ENCODE measurements at places on chromosomes 13 and 19.
A peak's percentile ranks its signal among the peaks of the same experiment; 100 is the strongest.

- DNase-seq = peak; percentile 43
Observed at GRCh38 chr19:18663940-18664530, 19.4 kb upstream of the CRTC1 start.

DNA sequence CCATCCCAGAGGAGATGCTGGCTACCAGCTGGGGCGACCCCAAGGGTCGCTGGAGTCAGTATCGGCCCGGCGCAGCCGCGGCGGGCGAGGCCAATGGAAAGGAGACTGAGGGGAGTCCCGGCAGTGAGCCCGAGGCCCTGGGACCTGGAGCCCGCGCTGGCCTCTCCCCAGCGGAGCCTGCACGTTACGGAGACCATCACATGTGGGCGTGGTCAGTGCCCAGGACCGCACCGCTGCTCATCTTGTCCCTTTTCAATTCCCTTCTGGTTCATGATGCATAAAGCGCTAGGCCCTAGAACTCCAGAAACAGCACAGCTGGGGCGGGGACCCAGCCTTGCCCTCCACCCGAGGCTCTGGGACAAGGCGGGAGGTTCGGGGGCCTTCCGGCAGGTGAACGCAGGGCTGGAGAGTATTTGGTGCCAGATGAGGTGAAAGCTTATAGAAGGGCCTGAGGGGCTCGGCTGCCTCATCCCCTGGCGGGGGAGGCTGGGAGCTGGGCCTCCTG is 8.0 kb downstream of the C19orf25 start:
- peak; percentile 45 for DNase-seq

DNA sequence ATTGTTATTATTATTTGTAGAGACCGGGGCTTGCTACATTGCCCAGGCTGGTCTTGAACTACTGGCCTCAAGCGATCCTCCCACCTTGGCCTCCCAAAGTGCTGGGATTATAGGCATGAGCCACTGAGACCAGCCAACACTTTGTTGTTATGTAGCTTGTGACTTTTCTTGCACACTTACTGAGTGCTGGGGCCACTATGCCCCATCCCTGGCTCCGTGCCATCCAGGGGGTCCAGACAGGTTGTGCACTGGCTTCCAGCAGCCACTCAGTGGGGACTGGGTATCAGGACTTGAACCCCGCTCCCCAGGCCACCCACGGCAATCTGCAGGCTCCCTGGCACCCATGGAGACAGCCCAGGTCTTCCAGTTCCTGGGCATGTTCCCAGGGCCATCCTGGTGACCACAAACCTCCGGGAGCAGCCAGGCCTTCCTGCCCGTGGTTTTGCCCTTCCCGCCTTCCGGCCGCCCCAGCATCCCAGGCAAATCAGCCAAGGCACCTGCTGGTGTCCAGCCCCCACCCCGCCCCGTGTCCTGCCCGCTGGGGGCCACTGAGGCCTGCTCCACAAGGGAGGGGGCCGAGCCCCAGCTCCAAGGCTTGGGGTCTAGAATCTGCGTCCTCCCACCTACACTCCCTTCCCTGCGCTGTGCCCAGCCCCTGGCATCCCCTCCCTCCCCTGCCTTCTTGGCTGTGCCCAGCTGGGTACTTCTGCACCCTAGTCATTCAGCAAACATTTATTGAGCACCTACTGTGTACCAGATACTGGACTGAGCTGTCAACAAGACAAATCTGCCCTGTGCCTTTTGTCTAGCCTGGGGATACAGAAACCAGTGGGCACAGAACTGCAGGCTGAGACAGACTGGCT is 23.7 kb upstream of the SEMA6B start:
- no peak for DNase-seq

GRCh38 chr19:31424861-31425620 is 75.8 kb upstream of the TSHZ3 start:
- DNase-seq = no peak

- DNase-seq = no peak
Observed at GRCh38 chr19:42466521-42467182, 23.9 kb upstream of the CXCL17 start.

- DNase-seq = no peak
Observed at GRCh38 chr19:10207026-10207425, 12.3 kb upstream of the DNMT1 start.

GRCh38 chr19:3061182-3062161 is 823 bp downstream of the TLE5 start:
- peak; percentile 71 for DNase-seq

DNA sequence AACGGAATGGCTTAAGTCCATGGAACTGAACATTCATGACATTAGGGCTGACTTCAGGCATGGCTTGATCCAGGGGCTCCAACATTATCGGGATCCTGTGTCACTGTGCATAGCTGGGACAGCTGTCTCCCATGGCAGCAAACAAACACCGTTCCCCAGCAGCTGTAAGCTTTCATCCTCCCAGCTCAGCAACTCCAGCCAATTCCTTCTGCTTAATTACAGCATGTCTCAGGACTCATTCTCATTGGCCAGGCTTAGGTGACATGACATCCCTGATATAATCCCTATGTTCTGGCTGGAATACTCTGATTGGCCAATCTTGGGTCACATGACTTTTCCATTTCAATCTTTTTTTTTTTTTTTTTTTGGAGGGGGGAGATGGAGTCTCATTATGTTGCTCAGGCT is 10.9 kb upstream of the TLE5 start:
- no peak for DNase-seq

- no peak for DNase-seq
Observed at GRCh38 chr13:89324582-89324981, 1653.4 kb downstream of the SLITRK5 start.

DNA sequence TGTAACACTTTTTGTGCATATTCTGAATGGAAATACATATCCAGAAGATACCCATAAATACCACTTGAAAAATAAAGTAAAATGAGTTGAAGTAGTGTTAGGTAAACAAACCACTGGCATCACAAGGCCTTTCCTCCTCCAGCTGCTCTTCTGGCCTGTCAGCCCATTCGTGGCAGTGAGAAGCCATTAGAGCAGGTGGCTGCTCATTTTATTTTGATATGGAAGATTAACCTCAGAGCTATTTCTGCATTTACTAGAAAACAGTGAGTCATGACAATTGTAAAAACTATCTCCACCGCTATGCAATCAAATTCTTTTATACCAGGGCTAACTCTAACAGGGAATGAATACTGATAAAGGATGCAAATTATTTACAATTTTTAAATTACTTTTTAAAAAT is 2898.1 kb downstream of the PCDH9 start:
- no peak for DNase-seq

DNA sequence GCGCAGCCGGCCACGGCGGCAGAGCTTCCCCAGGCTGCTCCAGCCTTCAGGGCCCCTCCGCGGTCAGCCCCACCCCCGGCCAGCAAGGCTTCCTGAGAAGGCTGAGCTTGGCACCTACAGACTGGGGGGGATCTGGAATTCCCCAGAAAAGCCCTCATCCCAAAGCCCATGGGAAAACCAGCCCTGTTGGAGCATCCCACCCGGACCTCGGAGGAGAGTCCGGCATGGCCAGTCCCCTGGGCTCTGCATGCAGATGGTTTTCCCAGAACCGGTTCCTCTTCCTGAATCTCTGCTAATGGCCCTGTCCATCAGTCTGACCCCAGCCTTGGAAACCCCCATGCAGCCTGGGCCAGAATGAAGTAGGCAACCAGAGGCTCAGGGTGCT is 10.3 kb downstream of the RASA3 start:
- no peak for DNase-seq

GRCh38 chr19:6252066-6252465 is 27.7 kb downstream of the MLLT1 start:
- no peak for DNase-seq

GRCh38 chr13:75353781-75354193 is 128.2 kb downstream of the TBC1D4 start:
- DNase-seq = no peak

DNA sequence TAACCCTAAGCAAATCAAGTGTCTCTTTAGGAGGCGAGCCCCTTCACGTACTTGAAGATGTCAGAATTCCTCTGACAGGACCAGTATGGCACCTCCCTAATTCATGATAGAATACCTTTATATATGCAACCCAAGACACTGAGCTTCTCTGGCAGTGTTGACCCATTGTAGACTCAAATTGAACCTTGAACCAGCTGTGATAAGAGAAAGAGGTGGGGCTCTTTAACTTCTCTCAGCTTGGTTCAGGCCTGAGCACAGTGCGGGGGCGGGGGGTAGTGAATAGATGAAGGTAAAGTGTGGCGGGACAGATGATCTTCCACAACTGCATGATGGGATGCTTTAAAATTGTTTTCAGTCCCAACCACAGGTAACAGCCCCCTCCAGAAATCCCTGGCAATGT is 12.1 kb downstream of the MBNL2 start:
- DNase-seq = no peak

DNA sequence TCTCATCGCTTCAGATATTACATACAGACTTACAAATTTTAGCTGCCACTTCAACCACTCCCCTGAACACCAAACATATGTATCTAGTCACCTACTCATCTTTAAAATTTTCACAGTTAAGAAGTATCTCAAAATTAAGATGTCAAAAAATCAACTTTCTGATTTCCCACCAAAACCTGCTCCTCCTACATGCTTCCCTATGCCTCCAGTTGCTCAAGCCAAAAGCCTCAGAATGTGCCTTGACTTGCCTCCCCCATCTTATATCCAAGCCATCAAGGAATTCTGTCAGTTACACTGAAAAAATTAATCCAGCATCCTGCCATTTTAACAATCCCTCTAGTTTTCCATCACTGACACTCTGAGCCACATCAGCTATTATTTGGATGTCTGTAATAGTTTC is 85.0 kb downstream of the SPRY2 start:
- DNase-seq = no peak

DNA sequence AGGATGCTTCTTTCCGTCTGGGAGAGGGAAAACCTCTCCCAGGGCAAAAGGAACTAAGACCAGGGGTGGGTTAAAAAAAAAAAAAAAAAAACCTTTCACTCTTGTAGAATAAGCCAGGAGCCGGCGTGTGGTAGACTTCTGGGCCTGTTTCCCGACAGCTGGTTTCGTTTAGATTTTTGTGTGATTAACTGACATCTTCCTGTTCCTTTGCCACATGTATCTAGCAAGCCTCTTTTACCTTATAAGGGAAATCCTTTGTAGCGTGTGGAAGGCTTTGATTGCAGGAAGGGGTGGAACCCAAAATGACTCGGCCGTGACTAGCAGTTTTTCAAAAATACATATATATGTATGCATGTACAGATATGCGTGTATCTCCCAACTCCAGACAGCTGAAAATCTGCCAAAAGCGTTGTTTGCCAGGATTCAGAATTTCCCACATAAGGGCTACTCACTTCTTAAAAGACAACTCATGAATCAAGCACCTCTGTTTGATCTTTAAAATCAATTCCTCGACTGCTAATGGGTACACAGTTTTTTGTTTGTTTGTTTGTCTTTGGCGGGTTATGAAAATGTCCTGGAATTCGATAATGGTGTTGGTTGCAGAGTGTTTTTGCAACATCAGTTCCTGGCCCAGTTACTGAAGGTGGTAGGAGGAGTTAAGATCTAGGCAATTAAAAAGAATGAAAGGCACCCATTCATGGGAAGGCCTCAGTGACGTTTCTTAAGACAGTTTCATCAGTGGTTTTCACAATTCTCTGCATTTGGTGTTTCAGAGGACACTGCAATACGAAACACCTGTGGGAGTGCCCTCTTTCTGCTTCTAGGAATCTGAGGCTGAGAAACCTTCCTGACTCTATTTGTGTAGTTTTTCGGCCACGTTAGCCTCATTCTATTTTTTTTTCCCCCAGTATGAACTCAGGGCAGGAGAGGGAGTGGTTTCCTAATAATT is 2.7 kb downstream of the TPM4 start:
- peak; percentile 80 for DNase-seq

DNA sequence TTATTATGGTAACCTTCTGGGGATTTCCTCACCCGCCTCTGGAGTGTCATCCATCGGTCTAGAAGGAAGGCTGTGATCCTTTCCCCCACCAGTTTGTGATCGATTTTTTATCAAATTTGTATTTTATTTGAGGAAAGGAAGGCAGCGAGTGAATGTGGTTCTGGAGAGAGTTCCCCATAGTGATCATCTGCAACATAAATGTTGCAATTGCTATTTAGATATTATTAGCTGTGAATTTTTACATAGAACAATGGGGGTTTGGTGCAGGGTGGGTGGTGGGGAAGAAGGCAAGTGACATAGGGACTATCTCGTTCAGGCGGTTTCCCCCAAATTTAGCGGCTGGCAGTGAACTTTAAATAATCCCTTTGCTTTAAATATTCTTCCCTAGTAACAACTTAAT is 1.2 kb downstream of the CDK8 start:
- no peak for DNase-seq

DNA sequence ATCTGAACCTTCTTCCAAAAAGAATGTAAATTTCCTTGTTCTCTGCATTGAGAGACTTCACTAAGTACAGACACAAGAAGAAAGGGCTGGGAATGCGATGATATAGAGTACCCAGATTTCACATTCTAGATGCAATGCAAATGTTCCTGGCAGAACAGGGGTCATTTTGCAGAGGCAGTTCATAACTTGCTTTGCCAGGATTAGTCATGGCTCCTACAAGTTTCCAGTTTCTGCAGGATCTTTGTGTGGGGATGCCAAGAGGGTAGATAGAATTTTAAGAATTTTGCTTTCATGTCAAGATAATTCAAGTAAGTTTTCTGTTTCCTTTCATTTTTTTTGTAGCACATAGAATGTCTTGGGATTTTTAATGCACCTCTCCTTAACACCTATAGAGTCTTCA is 181.2 kb downstream of the FGF9 start:
- no peak for DNase-seq

DNA sequence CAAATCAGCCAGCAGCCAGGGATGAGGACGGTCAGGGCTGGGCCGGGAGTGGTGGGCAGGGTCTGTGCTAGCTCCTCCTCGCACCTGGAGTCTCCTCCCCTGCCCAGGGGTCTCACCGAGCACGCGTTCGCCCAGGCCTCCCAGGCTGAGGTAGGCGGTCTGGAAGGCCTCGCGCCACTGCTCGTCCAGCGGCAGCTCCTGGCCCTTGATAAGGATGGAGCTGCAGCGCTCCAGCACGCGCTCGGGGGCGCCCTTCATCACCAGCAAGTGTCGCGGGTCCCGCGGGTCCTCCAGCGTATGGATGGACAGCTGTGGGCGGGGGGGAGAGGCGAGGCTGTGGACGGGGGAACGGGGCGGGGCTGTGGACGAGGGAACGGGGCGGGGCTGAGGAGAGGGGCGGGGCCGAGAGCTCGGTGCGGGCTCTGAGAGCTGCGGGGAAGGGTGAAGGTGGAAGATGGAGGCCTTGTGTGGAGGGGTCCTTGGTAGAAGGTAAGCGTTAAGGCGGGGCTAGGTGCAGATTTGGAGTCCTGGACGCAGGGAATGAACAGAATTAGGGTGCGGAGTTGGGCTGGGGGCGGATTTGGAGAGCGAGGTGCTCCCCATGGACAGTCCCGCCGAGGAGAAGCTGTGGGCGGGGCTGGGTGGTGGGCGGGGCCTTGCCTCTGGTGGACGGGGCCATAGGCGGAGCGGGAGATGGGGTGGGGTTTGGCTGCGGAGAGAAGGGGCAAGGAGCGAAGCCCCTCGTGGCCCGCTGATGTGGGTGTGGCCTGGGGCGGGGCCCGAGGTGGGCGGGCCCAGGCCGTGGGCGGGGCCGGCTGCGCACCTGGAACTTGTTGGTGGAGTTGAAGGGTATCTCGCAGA is 5.7 kb downstream of the ATP4A start:
- peak; percentile 75 for DNase-seq

- no peak for DNase-seq
Observed at GRCh38 chr13:30618930-30619279, 1.2 kb downstream of the USPL1 start.
